ENCODE measurements at places on chromosomes 6 and 20. TPM values are rescaled to one million over a fixed set of nuclear protein-coding genes. Genes with fewer than 3 reads are reported as not detected.
A peak's percentile ranks its signal among the peaks of the same experiment; 100 is the strongest.

TMEM244 gene
- not detected for polyA plus RNA-seq

CFAP206 gene
- polyA plus RNA-seq, result 0.15 TPM

TBC1D20 gene
- polyA plus RNA-seq, result 30.4 TPM

GATA5 gene
- polyA plus RNA-seq, result 40.9 TPM

CST2 gene
- 0.07 TPM for polyA plus RNA-seq

PDSS2 gene
- polyA plus RNA-seq, result 12.8 TPM

ASIP gene
- polyA plus RNA-seq, result 0.27 TPM

ECT2L gene
- polyA plus RNA-seq, result 0.13 TPM

IBTK gene
- 41.2 TPM for polyA plus RNA-seq

PRRT1 gene
- 5.3 TPM for polyA plus RNA-seq

CLPSL1 gene
- not detected for polyA plus RNA-seq

PRSS16 gene
- 7.9 TPM for polyA plus RNA-seq

ATP6V1G2 gene
- polyA plus RNA-seq, result 9.1 TPM

TRIM40 gene
- polyA plus RNA-seq, result 6.6 TPM

MDFI gene
- polyA plus RNA-seq, result 22.1 TPM

DNA sequence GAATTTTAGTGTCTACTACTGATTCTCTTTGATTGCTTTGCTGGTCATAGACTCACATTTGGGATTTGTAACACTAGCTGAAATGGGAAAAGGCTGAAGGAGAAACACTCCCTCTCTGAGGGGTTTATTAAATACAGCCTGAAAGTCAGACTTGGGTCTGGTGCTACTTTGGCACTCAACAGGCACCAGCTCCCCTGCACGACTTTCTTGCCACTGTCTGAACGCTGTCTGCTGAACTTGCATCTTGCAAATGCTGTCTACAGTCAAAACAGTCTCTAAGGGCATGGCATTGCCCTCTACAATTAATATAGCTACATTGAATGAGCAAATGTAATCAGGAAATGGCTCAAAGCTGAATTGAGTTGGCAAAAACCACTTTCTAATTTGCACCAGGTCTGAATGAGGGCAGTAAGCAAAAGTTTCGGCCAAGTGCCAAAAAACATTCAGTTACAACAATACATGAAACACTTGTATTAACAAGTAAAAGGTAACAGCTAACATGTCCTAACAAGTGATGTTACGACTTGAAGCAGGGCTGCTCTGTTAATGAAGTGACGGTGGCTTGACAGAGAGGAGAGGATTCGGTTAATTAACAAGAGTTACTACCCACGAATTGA lies 119.5 kb downstream of the FOXC1 start:
- H3K4me1 ChIP-seq, result no peaks in the 10 kb centered on the region
- H3K27me3 ChIP-seq, result no peaks in the 10 kb centered on the region
- H3K4me3 ChIP-seq, result no peak overlapping the region
- no peak for DNase-seq
- H3K27ac ChIP-seq, result no peak overlapping the region
- H3K36me3 ChIP-seq, result peaks cover 7% of the 10 kb centered on the region

DNA sequence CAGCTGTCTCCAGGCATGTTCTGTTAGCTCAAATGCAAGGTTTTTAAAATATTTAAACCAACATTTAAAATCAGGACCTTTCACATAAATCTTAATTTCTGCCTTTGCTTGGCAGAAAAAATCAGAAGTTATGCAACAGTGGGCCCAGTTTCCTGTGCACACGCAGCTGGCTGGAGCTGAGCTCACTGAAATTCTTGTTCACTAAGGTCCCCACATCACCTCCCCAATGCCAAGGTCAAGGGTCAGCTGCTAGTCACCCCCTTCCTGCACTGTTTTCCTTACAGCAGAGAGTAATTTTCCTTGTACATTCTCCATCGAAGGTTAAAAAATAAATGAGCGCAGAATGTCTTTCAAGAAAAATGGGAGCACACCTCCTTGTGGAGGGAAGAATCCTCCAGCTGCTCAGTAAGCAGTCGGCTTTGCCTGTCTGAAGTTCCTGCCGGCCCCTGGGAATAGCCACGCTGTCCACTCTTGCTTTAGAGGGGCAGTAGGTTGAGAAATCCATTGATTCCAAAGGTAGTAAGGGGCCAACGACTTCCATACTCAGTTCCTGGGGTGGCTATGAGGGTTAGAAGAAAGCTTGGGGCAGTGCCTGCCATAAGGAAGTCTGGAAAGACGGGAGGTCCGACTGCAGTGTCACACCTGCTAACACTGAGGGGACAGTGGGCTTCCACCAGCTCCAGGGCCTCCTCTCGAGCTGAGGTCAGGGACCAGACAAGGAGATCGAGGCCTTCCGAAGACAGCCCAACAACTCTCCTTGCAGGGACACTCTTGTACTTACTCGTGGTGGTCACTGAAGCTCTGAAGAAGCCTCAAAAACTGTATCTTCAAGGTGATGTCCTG lies 56.8 kb downstream of the MYH7B start:
- no peak overlapping the region for H3K27ac ChIP-seq
- H3K4me3 ChIP-seq, result no peak overlapping the region
- no peaks in the 10 kb centered on the region for H3K27me3 ChIP-seq
- no peak for DNase-seq

DNA sequence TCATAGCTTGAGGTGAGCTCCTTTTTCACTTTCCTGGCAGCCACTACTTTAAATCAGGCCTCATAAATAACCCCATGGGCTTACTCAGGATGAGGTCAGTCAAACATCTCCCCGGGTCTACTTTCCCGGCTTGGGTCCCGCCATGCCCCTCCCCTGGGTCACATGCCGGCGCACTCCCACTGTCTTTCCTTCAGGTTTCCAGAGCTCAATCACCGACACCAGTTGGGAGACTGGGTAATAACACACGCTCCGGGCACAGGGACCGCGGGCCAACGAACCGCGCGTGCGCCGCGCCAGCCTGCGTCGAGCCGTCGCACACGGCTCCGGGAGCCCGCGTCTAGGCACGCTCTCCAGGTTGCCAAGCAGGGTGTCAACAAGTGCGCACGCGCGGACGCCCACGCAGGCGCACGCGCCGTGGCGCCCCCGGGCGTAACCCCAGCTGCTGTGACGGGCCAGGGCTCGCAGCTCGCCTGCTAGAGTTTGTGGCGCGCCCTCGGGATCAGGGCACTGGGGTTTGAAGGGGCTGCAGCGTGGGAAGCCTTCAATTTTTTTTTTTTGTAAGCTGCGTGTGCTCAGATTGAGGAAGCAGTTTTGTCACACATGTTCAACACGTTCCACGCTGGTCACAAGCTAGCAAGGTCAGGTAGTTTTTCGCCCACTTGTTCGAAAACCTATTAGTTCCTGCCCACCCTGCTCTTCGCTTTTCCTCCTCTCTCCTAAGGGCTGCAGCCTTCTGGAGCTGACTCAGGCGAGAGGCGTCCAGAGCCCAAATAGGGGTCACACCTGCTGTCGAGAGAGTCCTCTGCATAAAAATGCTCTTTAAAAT lies 31.8 kb downstream of the TFAP2B start:
- H3K36me3 ChIP-seq, result no peaks in the 10 kb centered on the region
- H3K27ac ChIP-seq, result no peak overlapping the region
- peak; percentile 4 for DNase-seq
- H3K27me3 ChIP-seq, result peaks cover 84% of the 10 kb centered on the region

DNA sequence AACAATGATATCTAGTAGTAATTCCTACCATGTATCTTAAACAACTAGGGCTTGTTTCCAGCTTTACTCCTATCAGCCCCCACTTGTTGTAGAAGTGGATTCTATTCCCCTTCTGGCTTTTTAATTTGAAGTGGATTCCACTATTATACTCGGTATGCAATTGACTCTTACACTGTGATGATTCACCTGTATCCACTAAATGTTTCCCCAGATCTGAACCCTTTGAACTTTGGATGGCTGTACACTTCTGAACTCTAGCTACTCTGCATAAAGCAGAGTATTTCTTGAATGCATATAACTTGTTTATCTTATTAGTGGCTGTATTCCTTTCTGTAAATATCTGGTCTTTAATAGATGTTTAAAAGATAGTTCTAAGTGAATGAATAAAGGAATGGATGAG lies 538.4 kb upstream of the NRSN1 start:
- DNase-seq, result peak; percentile 42
- H3K27ac ChIP-seq, result no peak overlapping the region
- no peaks in the 10 kb centered on the region for H3K36me3 ChIP-seq

DNA sequence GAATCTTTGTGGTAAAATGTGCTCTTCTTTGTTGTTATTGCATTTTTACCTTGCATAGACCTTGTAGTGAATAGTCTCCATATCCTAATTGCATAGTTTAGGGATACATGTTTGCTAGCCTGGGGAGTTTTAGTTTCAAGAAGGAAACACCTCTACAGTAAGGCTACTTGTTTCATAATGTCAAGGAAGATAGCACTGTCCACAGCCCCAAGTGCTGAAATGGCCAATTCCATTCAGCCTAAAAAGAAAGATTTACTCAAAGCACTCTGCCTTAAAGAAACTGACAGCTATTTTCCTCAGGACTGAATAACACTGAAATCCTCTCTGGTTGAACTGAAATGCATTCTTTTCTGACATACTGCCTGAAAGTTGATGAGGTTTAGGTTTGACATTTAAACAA lies 2.6 kb downstream of the HCRTR2 start:
- H3K36me3 ChIP-seq, result no peaks in the 10 kb centered on the region
- no peak for DNase-seq
- H3K27ac ChIP-seq, result no peak overlapping the region
- H3K4me1 ChIP-seq, result no peaks in the 10 kb centered on the region
- no peak overlapping the region for H3K4me3 ChIP-seq

- H3K27ac ChIP-seq, result no peak overlapping the region
- peak; percentile 77 for DNase-seq
- no peaks in the 10 kb centered on the region for H3K36me3 ChIP-seq
- no peaks in the 10 kb centered on the region for H3K4me1 ChIP-seq
Measured at GRCh38 chr20:14919501-14920081, 582.2 kb upstream of the FLRT3 start.

- H3K4me1 ChIP-seq, result no peaks in the 10 kb centered on the region
- H3K27me3 ChIP-seq, result peaks cover 9% of the 10 kb centered on the region
- no peak overlapping the region for H3K4me3 ChIP-seq
- H3K36me3 ChIP-seq, result peaks cover 13% of the 10 kb centered on the region
Measured at GRCh38 chr6:112163295-112164257, 76.2 kb downstream of the FAM229B start.

DNA sequence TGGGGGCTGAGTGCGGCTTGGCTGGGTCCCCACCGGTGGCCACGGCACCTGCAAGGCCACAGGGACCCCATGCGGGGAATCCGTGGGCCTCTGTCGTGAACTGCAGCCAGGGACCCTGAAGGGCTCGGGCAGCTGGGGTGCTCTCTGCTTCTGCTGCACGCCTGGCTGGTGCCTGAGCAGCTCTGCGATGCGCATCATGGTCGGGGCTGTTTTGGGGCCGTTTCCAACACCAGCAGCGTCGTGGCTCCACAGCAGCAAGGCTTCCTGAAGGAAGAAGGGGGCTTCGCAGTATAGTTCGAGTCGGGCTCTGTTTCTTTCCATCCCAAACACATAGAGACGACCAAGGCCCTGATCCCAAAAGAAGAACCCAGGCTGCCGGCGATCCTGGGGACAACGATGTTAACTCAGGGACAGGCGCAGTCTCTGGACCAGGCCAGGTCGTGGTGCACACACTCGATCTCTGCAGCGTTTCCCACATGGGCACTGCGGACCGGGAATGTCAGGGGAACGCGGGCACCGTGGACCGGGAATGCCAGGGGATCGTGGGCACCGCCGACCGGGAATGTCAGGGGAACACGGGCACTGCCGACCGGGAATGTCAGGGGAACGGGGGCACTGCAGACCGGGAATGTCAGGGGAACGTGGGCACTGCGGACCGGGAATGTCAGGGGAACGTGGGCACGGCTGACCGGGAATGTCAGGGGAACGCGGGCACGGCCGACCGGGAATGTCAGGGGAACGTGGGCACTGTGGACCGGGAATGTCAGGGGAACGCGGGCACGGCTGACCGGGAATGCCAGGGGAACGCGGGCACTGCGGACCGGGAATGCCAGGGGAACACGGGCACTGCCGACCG lies 36.8 kb upstream of the BHLHE23 start:
- no peak overlapping the region for H3K27ac ChIP-seq
- H3K27me3 ChIP-seq, result no peaks in the 10 kb centered on the region
- H3K4me3 ChIP-seq, result no peak overlapping the region
- no peaks in the 10 kb centered on the region for H3K4me1 ChIP-seq

GRCh38 chr6:118536478-118536877 lies 11.6 kb upstream of the PLN start:
- H3K36me3 ChIP-seq, result no peaks in the 10 kb centered on the region
- H3K27ac ChIP-seq, result no peak overlapping the region
- no peak for DNase-seq
- no peaks in the 10 kb centered on the region for H3K27me3 ChIP-seq
- H3K4me3 ChIP-seq, result no peak overlapping the region

GRCh38 chr6:147447835-147448611 lies 60.5 kb upstream of the SAMD5 start:
- no peak overlapping the region for H3K27ac ChIP-seq
- H3K36me3 ChIP-seq, result no peaks in the 10 kb centered on the region
- H3K4me1 ChIP-seq, result no peaks in the 10 kb centered on the region
- no peak overlapping the region for H3K4me3 ChIP-seq

- DNase-seq, result no peak
- no peaks in the 10 kb centered on the region for H3K4me1 ChIP-seq
- H3K27me3 ChIP-seq, result no peaks in the 10 kb centered on the region
- H3K27ac ChIP-seq, result no peak overlapping the region
- H3K36me3 ChIP-seq, result no peaks in the 10 kb centered on the region
Measured at GRCh38 chr6:14417377-14417776, 299.8 kb downstream of the CD83 start.

DNA sequence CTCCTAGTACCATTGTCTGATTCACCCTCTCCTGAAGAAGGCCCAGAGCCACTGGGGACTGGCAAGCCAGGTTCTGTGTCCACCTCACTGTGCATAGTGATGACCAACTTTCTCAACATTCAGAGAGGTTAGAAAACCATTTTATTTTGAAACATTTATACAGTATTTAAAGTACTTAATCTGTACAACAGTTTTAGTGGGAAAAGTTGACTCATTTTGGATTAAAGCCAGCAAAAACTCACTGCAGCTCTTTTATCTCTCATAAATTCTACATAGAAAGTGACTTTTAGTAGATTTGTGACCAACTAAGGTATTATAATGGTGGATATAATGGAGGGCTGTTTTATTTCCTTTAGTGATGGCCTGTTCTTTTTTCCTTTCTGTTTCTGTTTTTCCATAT lies 9.7 kb downstream of the TULP4 start:
- peak overlapping the region; percentile 79 for H3K27ac ChIP-seq
- H3K4me1 ChIP-seq, result peaks cover 32% of the 10 kb centered on the region
- H3K4me3 ChIP-seq, result no peak overlapping the region

DNA sequence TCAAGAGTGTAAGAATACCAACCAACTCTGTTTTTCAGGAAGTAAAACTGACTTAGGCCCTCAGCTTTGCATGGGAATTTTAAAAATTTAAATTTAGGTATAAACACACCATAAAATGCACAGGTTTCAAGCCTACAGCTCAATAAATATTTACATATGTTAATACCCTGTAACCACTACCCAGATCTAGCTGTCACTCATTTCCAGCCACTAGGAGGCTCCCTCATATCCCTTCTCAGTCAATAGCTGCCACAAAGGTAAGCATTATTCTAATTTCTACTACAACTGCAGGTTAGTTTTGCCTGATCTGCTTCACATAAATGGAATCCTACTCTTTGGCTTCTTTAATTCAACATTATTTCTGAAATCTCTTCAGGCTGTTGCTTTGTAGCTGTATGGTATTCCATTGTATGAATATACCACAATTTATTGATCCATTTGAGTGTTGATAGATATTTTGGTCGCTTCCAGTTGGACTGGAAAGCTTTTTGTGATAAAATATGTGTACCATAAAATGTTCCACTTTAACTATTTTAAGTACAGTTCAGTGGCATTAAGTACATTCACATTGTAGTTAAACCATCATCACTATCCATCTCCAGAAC lies 32.5 kb upstream of the MEI4 start:
- peak; percentile 19 for DNase-seq
- no peak overlapping the region for H3K27ac ChIP-seq
- H3K27me3 ChIP-seq, result no peaks in the 10 kb centered on the region
- H3K36me3 ChIP-seq, result no peaks in the 10 kb centered on the region
- no peaks in the 10 kb centered on the region for H3K4me1 ChIP-seq
- no peak overlapping the region for H3K4me3 ChIP-seq

All from large intestine (tissue), 12 donors.